ENCODE measurements at places on chromosomes 16 and 17. TPM values are rescaled to one million over a fixed set of nuclear protein-coding genes. Genes with fewer than 3 reads are reported as not detected.

Gene RAB26
- 9.5 TPM for total RNA-seq

Gene GPR142
- total RNA-seq, result not detected

Gene TNFRSF13B
- total RNA-seq, result 5.7 TPM

Gene CDH5
- 0.09 TPM for total RNA-seq

Gene SMPD3
- 0.51 TPM for total RNA-seq

Gene KRT33A
- not detected for total RNA-seq

Gene DNAH9
- not detected for total RNA-seq

Gene ZNHIT3
- 50.2 TPM for total RNA-seq

- no peak for DNase-seq
These were observed 18.1 kb upstream of the NPTX1 start for GRCh38 chr17:80494547-80494946.

- no peak for DNase-seq
These were observed 9.5 kb downstream of the HOXB4 start for GRCh38 chr17:48568499-48569239.

DNA sequence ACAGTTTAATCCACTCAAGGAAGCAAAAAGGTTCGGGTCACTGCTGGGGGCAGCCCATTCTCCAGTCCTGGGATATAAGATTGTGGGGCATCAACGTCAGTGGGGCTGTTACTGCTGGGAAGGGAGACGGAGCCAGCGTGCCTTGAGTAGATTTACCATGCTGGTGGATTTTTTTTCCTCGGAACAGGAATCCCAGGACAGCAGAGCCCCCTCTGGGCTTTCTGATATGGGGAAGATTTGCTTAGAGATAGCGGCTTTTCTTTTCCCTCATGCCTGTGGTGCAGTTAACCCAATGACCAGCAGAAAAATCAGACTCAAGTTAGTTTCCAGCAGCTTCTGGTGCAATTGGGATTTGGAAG is 35.4 kb downstream of the WSCD1 start:
- DNase-seq, result no peak

- DNase-seq, result no peak
These were observed 16.8 kb downstream of the IL4R start for GRCh38 chr16:27330542-27330941.

- no peak for DNase-seq
These were observed 1.2 kb downstream of the VAMP2 start for GRCh38 chr17:8161289-8162232.

DNA sequence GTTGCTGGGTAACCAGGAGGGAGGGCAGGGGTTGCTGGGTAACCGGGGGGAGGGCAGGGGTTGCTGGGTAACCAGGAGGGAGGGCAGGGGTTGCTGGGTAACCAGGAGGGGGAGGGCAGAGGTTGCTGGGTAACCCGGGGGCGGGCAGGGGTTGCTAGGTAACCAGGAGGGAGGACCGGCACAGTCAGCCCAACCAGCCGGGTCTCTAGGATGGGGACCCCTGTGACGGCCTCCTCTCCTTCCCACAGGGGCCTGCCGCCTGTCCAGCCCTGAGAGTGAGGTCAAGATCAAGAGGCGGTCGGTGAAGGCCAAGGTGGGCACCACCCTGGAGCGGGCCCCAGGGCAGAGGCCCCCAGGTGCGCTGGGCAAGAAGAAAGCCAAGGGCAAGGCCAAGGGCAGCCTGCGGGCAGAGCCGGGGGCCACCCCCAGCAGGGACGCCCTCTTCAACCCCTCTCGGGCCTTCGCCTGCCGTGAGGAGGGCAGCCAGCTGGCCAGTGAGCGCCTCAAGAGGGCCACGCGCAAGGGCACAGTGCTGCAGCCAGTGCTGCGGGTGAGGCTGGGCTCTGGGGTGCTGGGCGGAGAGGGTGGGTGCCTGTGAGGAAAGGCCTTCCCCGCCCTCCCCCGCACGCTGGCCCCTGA is 54.6 kb downstream of the ACTG1 start:
- no peak for DNase-seq

- no peak for DNase-seq
These were observed 17.6 kb upstream of the CDH13 start for GRCh38 chr16:82609140-82609539.

- no peak for DNase-seq
These were observed 64.6 kb downstream of the PLCG2 start for GRCh38 chr16:81843683-81844082.

DNA sequence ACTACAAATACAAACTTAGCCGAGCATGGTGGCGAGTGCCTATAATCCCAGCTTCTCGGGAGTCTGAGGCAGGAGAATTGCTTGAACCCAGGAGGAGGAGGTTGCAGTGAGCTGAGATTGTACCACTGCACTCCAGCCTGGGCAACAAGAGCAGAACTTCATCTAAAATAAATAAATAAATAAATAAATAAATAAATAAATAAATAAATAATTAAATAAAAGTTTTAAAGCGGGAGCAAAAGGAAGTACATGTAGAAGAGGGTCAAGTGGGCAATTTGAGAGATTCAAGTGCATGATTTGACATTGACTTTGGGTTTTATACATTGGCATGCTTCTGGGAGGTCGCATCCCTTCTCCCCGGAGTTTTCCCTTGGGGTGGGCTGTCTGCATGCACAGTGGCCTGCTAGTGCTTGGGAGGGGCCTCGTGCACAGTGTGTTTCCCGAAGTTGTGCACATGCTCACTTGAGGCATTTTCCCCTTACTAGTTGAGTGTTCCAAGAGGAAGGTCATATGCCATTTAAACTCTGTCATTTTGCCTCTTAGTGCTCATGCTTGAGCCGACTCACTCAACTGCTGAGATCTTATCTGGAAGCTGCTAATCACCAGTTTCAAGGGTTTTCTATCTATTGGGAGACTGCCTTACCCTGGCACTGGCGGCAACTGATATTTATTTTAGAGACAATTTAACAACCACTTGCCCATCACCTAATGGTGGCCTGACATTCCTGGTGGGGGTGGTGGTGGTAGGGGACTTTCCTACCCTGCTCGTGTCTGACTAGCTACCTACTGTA is 193.2 kb upstream of the MPHOSPH6 start:
- no peak for DNase-seq

GRCh38 chr16:66355526-66355925 is 11.0 kb upstream of the CDH5 start:
- DNase-seq, result no peak

Data from OCI-LY7 (cell line).